ENCODE measurements at places on chromosomes 4 and X.

DNA sequence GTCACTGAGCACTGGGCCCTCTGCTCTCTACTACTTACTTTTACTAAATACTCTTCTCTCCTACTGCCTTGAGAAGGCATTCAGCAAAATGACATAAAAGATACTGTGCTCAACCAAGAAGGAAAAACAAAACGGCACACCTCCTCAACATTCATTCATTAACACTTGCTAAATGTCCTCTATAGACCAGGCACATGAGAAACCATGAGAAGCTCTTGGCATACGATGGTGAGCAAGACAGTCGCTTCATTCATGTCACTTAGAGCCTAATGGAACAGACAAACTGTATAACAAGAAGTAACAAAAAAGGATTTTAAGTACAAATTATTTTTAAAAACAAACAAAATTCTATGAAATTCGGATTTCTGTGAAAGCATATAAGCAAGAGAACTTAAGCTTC lies 38.7 kb downstream of the COL25A1 start:
- no peak for DNase-seq

DNA sequence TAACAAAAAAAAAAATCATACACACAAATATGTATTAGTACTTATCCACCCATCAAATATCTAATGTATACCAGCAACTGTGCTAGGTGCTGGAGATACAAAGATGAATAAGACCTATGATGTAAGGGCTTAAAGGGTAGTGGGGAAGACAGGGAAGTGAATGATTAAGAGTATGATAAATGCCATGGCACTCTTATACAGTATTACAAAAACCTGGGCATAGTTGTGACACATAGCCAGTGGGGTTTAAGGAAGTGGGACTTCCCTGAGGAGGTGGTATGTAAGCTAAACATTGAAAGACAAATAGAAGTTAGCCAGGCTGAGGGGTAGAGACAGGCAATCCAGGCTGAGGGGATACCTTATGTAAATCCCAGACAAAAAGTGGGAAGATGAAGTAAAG lies 23.5 kb downstream of the CHM start:
- DNase-seq, result no peak

- DNase-seq, result no peak
Observed at GRCh38 chr4:73945674-73946449, 36.0 kb downstream of the PF4 start.

DNA sequence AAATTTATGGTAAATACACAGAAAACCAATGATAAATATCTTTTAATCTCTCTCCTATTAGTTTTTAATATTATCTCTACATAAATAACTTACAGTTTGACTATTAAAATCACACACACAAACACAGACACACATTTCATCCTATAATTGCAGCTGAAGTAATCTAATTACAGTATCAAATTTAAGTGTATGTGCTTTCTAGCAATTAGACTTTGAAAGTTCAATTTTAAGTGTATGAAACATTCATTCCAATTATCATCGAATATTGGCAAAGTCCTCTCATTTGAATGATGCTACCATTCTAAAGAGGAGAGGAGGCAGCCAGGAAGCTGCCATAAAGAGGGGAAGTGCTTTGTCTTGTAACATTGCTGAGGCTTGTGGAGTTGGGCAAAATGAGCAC lies 221.2 kb upstream of the PABPC4L start:
- no peak for DNase-seq

DNA sequence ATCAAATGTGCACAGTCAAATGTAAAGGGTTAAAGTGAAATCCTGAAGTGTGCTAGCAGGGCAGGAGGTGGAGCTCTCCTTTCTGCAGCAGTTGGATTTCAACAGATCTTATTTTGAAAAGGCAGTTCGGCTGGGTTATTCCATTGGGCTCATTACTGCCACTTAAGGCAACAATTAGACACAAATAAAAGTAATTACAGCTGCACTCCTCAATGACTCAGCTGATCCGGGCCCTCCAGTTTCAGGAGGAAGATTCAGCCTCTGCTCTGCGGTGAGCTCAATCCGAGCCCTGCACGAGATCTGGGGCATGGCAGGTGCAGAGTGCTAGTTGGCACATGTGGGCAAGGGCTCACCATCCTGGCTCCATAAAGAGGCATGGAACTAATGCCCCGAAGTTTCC lies 85.4 kb downstream of the PHKA2 start:
- no peak for DNase-seq

DNA sequence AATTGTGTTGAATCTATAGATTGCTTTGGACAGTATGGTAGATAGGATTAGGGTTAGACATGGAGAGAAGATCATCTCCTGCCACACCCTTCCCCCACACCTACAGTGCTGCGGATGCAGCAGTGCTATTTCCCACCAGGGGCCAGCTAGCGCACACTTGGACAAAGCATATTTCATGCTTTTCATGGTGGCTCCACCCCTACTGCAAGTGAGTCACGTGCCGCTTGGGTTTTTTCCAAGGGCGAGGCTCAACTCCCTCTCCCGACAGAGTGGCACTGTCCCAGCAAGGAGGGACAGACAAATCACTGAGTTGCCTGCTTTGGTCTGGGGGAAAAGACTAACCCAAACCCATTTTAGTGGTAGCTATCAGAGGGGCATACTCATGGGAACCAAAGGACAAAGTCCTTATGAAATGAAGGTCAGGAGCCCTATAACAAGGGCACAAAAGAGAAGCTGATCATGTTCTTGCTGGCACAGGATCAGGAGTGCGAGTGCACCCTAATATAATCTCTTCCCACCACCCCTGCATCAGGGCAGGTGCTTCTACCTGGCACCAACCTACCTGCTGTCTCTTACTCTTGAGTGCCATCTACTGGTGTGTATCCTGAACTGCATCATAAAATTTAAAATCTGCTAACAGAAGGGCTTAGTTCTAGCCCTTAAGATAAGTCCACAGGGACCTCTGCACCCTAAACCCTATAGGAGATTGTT lies 55.1 kb upstream of the PGAM4 start:
- no peak for DNase-seq
